ENCODE measurements at places on chromosomes 16 and 17. TPM values are rescaled to one million over a fixed set of nuclear protein-coding genes. Genes with fewer than 3 reads are reported as not detected.

- DNase-seq = no peak
Observed at GRCh38 chr16:15907863-15908478, 19.6 kb upstream of the CEP20 start.

- no peak for DNase-seq
Observed at GRCh38 chr16:67805718-67806427, 487 bp downstream of the RANBP10 start.

- no peak for DNase-seq
Observed at GRCh38 chr16:49194537-49195236, 87.0 kb downstream of the CBLN1 start.

DNA sequence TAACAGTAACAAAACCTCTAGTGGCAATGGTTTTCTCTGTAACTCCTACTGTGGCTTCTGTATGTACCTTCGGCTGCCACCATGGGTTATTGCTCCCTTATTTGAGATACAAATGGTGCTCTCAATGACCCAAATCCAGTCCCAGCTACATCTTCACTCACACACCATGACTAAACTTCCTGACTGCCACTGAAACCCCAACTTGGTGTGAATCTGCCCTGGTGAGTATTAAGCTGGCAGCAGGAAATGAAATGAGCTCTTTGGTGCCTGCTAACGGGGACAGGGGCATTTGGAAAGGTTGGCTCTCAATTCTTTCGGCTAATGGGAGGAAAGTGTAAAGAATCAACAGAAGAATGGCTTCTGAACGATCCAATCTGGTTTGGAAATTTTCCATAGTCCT lies 7.5 kb upstream of the SLC35B1 start:
- DNase-seq = peak; percentile 48

- peak; percentile 70 for DNase-seq
Observed at GRCh38 chr17:63919311-63919723, 678 bp upstream of the GH1 start.

- no peak for DNase-seq
Observed at GRCh38 chr16:5449901-5450300, 352.3 kb upstream of the EEF2KMT start.

DNA sequence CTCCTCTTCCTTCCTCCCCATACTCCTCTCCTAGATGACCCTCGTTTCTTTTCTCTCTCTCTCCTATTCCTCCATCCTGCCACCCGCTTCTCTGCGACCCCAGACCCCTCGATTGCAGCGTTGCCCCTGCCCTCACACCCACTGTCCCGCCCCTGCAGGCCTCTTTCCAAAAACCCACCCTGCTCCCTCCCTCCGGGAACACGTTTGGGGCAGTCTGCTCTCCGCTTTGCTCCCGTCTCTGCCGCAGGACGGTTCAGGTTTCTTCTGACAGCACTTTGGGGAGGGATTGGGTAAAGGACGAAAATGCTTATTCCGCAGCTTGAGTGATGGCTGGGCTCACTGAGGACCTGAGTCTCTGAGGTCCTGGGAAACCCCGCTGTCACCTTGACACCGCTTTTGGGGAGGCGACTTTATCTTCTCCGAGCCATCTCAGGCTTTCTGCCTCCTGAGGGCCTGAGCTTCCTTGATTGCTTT lies 690 bp downstream of the NDE1 start:
- DNase-seq = peak; percentile 36

DNA sequence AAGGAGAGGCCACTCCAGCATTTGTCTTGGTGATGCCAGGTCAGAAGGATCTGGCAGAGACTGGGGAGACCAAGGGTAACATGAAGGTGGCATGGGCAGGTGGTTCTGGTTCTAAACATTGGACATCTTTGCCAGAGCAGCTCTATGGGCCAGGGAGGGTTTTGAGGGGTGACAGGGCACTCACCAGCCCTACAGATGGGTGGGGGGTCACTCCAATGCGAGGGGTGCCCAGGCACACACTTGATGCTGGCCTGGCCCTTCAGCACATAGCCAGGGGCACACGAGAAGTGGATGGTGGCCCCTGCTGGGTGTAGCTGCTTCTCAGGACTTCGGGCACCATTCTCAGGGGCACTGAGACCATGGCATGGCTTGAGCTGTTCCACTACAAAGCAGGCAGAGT lies 5.5 kb upstream of the PHF12 start:
- DNase-seq = no peak

- DNase-seq = no peak
Observed at GRCh38 chr17:15511142-15511541, 43.7 kb upstream of the CDRT4 start.

GRCh38 chr17:28328325-28328724 lies 6.9 kb downstream of the IFT20 start:
- no peak for DNase-seq

DNA sequence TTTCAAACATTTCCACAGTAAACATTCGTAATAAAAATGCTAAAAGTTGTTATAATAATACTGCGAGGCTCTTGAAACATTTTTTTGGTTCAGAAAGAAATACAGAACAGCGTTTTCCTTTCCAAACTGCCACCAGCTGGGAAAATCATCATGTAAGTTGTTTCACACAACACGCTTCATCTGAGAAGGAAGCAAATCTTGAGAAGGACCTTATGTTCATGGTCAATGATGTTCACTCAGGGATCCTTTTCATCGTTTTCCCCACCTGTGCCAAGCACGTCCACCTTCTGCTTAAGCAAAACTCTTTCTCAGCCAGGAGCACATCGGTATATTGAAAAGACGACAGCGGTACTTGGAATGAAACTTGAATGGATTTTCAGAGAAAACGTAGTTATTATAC lies 274.5 kb upstream of the ELAC2 start:
- no peak for DNase-seq

The OR4D1 gene
- total RNA-seq = 2.2 TPM

The RUNDC3A gene
- total RNA-seq = not detected
